ENCODE measurements at places on chromosomes 2 and 18.

- DNase-seq: no peak
These were observed 197.6 kb downstream of the MBD5 start for GRCh38 chr2:148218326-148219075.

GRCh38 chr18:45900623-45901022, 66.5 kb downstream of the EPG5 start:
- DNase-seq: no peak

- peak; percentile 82 for DNase-seq
These were observed 28.7 kb downstream of the IGFBP5 start for GRCh38 chr2:216666461-216667233.

DNA sequence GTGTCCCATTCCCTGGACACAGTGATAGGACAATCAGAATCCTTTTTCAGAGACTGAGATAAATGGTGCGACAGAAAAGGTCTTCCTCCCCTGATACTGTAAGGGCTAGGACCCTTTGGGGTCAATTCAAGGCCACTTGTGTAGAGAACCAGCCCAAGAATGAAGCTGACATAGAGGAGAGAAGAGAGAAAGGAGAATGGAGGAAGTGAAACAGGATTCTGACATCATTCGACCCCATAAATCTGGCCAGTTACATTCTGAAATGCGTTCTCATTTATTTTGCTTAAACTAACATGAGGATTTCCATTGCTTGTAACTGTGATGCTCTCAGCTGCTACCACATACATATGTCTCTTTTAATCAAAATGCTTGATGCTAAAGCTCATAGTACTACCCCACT, 148.1 kb downstream of the TMEM163 start:
- DNase-seq: no peak

DNA sequence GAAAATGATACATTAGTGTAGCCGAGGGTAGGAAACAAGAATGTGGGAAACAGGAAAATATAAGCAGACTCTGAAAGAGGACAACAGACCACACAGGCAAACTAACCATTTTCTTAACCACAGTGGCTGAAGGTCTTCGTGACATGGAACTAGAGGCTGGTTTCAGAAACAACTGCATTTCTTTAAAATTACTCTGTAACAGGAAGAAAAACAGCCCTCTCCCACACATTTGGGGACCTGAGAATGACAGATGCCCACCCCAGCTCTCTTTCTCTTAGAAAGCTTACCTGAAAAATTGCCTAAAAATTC, 13.8 kb upstream of the SLC25A52 start:
- DNase-seq: peak; percentile 42

DNA sequence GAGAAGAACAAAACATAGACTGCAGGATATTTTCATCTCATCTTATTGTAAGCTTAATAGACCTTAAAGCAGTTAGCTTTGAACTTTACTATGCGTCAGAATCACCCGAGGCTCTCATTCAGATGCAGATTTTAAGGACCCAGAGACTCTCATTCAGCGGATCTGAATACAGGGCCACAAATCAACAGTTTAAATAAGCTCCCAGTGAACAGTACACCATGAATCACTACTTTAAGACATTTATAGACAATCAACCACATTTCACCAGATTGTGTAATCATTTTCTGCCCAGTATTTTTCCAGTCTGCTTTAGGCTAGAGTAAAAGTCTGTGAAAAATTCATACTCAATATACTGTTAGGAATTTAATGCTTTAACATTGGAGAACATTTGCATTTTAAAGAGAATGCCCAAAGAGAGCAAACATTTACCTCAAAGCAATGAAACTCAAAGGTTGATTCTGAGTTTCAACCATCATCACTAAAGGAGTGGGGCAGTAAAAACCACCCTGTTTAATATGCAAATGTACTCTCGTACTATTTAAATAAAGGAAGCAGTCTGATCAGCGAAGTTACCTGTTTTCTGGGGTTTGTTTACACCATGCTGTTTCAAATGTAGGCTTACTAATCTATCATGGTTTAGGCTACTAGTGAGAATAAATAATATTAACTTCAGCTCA, 11.0 kb upstream of the ALPK2 start:
- no peak for DNase-seq

DNA sequence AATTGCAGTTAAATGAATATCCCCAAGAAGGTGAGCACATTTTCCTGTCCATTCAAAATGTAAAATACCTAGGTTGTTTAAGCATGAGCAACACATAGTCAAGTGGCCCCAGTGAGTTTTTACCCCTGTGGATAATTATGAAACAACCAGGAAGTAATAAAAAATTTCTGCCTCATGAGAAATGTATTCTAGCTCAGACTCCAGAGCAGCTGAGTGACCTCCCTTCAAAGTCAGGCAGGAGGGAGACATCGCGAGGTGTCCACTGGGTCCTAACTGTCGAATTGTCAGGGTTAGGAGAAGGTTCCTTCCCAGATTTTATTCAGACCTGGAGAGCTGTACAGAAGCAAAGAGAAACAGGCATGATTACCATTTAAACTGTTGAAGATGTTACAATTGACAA, 416.6 kb upstream of the SMIM21 start:
- DNase-seq: no peak

DNA sequence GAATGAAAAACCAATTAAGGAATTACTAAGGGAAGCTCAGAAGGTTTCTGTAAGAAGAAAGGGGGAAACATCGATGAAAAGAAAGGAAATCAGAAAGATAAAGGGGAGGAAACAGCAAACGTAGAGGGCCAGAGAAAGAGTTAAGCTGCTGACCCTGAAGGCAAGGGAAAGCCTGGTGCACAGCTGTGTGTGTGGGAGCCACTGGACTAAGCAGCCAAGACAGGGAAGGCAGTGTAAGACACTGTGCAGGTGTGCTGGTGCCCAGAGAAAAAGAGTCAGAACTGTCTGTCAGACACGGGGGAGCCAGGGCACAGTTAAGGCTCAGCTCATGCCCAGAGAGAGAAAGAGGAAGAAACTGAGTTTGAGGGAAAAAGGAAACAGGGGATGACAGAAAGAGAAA, 104.0 kb downstream of the HIBCH start:
- no peak for DNase-seq

GRCh38 chr2:204545861-204546735, 823 bp downstream of the PARD3B start:
- DNase-seq: no peak

- no peak for DNase-seq
These were observed 142.2 kb downstream of the UBE2E3 start for GRCh38 chr2:181122601-181123000.

GRCh38 chr2:232549655-232550353, 553 bp downstream of the TIGD1 start:
- no peak for DNase-seq

DNA sequence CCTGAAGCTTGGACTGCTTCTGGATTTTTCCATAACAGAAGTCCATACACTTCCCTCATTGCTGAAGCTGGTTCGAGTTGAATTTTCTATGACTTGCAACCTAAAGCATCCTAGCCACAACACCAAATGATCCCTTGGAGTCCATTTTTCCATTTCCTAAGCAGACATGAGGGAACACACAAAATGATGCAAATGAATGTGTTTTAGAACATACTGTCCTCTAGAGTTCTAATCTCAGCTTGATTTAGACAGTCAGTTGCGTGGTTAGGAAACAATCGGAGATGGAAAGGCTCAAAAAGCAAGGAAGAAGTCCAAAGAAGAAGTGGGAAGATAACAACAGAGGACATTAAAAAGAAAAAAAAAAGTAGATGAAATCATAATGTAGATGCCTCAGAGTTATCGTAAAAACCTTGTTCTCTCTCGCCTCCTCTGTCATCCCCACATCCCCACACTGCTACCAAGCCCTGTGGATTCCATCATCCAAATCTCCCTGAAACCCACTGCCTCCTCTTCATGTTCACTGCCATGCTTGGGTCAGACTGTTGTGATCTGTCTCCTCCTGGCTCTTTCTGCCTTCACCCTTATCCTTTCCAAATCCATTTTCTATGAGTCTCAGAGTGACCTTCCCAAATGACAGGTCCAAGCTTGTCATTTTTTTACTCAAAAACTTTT, 58.4 kb downstream of the TMEM247 start:
- DNase-seq: no peak

- no peak for DNase-seq
These were observed 136.5 kb downstream of the PRPF40A start for GRCh38 chr2:152580714-152581113.

GRCh38 chr2:54809819-54810218, 86.4 kb downstream of the EML6 start:
- DNase-seq: no peak

- DNase-seq: no peak
These were observed 41.3 kb downstream of the CAPN13 start for GRCh38 chr2:30765876-30766470.

GRCh38 chr2:234970477-234970882, 18.7 kb downstream of the SH3BP4 start:
- DNase-seq: no peak

GRCh38 chr2:215847718-215848117, 165.6 kb downstream of the MREG start:
- no peak for DNase-seq

- no peak for DNase-seq
These were observed 155.1 kb upstream of the RASGRP3 start for GRCh38 chr2:33321236-33321771.

- DNase-seq: peak; percentile 35
These were observed 1.6 kb downstream of the SETBP1 start for GRCh38 chr18:44682201-44682870.

DNA sequence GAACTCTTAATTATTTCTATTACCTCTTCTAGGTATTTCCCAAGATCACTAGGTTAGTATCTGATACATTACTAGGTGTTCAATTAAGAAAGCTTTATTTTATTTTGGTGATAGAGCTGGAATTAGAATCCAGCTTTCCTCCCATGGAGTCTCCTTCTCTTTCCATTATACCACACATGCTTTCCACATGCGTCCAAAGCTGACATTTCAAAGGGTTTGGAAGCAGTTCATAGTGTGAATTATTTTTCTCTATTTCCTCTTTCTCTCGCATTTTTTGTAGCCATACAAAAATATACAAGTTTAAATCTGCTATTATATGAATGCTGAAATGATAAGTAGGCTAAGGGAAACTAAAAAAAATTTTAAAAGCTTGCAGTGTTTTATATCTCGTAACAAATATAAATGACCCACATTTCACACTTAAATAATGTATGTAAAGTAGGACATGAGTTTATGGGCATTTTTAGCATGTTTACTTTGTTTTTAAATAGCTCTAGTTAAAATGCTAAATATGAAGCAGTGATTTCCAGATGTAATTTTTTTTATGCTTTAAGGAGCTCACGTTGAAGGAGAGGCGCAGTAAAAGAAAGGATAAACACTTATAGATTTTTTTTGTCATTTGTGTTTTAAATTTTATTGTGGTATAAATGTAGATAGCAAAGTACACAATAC, 20.1 kb downstream of the ZC3H6 start:
- no peak for DNase-seq

- no peak for DNase-seq
These were observed 109.1 kb downstream of the TMEM17 start for GRCh38 chr2:62396880-62397279.

GRCh38 chr2:232102380-232102779, 140.9 kb downstream of the DIS3L2 start:
- no peak for DNase-seq

GRCh38 chr2:133948610-133949290, 305.1 kb upstream of the MGAT5 start:
- DNase-seq: no peak

DNA sequence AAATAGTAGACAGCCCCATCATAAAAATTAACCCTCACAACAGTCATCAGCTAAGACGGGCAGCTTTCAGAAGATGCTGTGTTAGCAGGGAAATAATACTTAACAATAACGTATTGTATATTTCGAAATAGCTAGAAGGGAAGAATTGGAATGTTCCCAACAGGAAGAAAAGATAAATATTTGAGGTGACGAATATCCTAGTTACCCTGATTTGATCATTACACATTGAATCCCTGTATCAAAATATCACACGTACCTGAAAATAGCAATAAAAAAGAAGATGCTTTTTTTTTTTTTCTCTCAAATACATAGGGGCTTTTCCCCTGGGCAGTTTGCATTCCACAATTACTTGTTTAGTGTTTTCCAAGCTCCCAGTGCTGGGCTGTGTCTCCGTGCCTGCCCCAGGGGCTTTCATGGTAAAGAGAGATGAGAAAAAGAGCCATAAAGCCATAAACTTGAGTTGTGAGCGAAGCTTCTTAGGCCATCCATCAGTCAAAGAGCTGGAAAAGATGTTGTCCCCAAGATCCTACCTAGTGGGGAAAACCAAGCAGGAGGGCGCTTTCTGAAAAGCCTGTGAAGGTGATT, 183.0 kb upstream of the REV1 start:
- DNase-seq: no peak

- no peak for DNase-seq
These were observed 2.5 kb downstream of the ADI1 start for GRCh38 chr2:3516831-3517230.

DNA sequence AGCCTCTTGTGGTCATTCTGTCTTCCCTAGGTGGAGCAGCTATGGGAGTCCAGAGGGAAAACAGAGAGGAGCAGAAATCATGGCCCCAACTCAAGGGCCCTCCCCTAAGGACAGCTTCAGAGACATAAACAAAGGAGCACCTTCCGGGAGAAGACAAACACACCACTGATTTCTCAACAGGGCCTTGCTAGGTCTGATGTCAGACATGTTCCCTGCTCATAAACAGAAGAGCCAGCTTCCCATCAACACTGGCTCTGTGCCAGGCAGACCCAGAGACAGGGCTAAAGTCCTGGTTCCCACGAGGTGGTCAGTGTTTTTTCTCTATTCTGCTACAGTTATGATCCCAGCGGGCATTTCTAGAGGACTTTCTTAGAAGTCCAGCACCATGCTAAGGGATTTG, 19.3 kb downstream of the CXCR2 start:
- DNase-seq: no peak

- DNase-seq: no peak
These were observed 49.6 kb downstream of the COL5A2 start for GRCh38 chr2:189129971-189130370.

DNA sequence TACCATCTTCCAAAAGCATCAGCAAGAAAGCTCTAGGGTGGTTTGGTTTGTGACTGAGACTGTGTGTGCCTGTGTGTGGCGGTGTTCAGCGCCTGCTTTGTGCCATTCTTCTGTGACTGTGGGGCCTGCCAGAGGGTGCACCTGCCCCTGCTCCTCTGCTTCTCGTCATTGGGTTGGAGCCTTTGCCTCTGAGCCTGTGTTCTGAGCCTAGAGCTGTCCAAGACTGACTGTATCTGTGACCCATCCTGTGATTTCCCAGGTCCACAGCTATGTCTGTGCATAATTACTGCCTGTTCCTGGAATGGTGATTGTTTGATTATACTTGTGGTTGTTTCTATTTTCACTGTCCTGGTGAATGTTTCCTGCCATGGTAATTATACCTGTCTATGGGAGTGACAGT, 57.1 kb upstream of the KLHL29 start:
- no peak for DNase-seq

GRCh38 chr2:196372811-196373664, 201.7 kb upstream of the STK17B start:
- DNase-seq: no peak

DNA sequence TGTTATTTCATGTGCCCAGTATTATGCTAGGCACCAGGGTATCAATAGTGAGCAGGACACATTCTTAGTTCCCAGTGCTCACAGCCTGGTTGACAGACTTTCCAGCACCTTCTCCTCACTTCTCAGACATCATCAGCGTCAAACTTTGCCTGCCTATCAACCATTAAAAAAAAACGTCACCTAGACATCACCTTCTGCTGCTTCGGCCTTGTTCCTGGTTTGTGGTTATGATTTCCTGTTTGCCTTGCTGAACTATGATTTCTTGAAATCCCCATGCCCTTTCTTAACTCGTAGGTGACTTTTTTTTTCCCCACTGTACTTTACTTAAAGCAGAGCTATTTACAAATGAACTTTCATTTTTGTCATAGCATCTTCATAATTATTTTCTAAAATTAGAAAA, 60.4 kb upstream of the NABP1 start:
- DNase-seq: peak; percentile 57

- no peak for DNase-seq
These were observed 47.3 kb downstream of the TMEM17 start for GRCh38 chr2:62458671-62459081.

Measured in GM20000 (cell line).